ENCODE measurements at places on chromosomes 7 and 10.

GRCh38 chr10:102646610-102647442, 2.5 kb downstream of the TRIM8 start:
- peak; percentile 80 for DNase-seq

GRCh38 chr7:11726001-11726793, 105.8 kb downstream of the THSD7A start:
- DNase-seq, result no peak

DNA sequence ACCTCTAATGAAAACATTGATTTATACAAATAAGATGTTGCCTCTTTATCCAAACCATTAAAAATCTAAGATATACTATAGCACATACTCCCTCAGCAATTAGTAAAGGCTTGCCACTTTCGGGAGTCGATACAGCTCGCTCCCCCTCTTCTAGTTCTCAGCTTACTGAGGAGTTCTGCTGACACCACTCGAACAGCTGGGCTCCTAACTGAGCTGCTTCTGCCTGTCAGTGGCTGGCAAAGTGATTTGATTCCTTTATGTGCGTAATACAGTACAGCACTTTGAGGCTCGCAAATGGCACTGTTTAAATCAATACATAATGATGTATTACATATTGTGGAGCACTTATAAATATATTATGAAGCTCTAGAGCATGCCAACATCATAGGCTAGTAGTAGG, 241.8 kb downstream of the CREB5 start:
- no peak for DNase-seq

DNA sequence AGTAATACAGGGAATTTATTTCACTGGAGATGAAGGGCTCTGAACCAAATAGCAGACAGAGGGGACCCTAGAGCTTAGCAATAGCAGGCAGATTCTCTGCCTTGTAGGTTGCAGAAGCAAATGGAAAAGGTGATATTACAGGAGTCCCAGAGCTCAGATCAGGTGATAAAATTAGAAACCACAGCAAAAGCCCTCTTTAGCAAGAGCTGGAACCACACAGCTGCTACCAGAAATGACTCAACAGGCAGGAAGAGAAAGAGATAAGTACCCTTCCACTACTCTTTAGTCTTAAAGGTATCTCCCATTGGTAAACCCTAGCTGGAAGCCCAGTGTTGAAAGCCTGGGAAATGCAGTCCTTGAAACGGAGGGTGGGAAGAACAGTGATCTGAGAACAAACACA, 535.6 kb upstream of the GHITM start:
- no peak for DNase-seq

DNA sequence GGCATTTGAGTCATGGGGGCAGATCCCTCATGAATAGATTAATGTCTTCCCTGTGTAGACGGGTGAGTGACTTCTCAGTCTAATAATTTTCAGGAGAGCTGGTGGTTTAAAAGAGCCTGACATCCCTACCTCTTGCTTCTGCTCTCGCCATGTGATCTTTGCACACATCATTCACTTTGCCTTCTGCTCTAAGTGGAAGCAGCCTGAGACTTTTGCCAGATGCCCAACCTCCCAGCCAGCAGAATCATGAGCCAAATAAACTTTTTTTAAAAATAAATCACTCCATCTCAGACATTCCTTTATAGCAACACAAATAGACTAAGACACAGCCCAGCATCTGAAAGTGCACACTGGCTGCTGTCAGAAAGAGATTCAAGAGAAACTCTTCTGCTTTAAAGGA, 155.2 kb downstream of the ZNF365 start:
- no peak for DNase-seq

DNA sequence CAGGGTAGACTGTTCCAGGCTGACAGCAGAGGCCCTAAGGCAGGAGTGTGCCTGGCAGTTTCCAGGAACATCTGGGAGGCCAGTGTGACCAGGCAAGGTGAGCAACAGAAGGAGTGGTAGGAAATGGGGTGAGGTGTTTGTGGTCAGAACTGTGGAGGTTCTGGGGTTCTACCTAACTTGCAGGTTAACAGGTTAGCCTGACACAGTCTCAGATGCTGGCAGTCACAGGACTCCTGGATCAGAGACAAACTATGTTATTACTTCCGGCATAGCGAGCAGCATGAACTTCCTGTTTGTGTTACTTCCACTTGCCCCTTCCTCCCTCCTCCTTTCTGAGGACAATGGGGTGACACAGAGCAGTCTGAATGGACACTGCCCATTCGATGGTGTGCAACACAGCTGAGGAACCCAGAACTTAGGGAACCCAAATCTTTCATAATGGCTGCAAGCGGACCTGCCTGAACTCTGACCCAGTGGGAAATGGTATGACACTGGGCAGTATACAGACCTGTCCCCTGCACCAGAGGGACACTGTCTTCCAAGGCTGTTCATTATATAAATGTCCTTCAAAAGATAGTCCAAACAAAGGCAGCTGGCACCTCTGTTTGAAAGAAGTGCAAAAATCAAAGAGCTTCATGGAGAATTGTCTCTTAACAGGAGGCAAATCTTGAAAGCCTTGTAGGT, 3.9 kb upstream of the SAR1A start:
- DNase-seq, result no peak

- no peak for DNase-seq
Observed at GRCh38 chr10:58393317-58393716, 8.1 kb downstream of the TFAM start.

- DNase-seq, result no peak
Observed at GRCh38 chr10:31596765-31597164, 277.7 kb downstream of the ZEB1 start.

- no peak for DNase-seq
Observed at GRCh38 chr7:25619963-25620799, 391.9 kb upstream of the NPVF start.

GRCh38 chr10:7306147-7306546, 104.7 kb downstream of the SFMBT2 start:
- no peak for DNase-seq

- DNase-seq, result no peak
Observed at GRCh38 chr7:113784316-113784715, 134.5 kb downstream of the PPP1R3A start.

GRCh38 chr10:48742891-48743860, 58.5 kb downstream of the WDFY4 start:
- no peak for DNase-seq

DNA sequence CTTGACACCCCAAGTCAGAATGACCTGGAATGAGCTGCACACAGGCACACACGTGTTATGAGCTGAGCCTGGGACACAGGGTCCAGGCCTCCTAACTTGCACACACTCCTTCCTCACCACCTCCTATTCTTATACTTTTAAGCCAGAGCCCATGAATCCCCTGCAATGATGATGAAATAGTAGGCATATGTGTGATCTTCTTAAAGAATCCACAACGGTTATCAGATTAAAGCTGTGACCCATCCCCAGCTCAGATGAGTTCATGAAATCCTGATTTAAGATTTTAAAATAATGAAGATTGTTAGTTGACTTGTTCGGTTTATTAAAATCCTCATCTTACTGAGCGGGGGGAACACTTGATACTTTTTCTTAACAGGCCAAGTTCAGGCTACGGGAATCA, 38.6 kb downstream of the PITRM1 start:
- DNase-seq, result no peak

DNA sequence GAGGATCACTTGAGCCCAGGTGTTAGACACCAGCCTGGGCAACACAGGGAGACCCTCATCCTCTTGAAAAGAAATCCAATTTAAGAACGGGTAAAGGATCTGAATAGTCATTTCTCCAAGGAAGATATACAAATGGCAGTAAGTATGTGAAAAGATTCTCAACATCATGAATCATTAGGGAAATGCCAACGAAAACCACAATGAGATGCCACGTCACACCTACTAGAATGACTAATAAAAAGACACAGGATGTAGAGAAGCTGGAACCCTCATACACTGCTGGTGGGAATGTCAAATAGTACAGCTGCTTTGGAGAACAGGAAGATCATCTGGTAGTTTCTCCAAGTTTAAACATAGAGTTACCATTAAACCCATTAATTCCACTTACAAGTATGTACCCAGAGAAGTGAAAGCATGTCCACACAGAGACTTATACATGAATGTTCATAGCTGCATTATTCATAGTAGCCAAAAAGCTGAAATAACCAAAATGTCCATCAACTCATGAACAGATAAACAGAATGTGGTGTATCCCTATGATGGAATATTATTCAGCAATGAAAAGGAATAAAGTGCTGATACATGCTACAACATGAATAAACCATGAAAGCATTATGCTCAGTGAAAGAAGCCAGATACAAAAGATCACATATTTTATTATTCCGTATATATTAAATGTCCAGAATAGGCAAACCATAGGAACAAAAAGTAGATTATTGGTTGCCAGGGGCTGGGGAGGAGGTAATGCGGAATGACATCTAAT, 13.1 kb upstream of the ZMIZ2 start:
- DNase-seq, result no peak

DNA sequence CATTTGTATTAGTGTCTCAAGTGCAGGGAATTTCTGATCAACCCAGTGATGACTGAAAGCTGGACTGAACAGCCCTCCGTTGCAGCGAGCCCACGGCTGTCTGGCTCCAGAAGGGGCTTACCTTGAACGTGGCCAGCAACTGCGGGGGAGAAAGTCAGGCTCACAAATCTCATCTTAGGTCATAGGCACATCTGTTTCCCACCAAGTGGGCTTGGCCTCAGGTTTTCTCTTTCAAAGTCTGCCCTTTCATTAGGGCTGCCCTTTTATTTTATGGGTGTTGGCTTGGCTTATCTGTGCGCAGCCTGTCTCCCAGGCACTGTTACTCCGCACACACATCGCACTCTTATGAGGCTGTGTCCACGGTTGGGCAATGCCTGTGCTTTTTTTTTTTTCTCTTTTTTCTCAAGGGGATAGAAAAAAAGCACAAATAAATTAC, 178.0 kb downstream of the JCAD start:
- peak; percentile 28 for DNase-seq

GRCh38 chr7:46145412-46145811, 224.3 kb upstream of the IGFBP3 start:
- no peak for DNase-seq

GRCh38 chr10:103491729-103492364, 1.7 kb upstream of the NEURL1 start:
- no peak for DNase-seq

DNA sequence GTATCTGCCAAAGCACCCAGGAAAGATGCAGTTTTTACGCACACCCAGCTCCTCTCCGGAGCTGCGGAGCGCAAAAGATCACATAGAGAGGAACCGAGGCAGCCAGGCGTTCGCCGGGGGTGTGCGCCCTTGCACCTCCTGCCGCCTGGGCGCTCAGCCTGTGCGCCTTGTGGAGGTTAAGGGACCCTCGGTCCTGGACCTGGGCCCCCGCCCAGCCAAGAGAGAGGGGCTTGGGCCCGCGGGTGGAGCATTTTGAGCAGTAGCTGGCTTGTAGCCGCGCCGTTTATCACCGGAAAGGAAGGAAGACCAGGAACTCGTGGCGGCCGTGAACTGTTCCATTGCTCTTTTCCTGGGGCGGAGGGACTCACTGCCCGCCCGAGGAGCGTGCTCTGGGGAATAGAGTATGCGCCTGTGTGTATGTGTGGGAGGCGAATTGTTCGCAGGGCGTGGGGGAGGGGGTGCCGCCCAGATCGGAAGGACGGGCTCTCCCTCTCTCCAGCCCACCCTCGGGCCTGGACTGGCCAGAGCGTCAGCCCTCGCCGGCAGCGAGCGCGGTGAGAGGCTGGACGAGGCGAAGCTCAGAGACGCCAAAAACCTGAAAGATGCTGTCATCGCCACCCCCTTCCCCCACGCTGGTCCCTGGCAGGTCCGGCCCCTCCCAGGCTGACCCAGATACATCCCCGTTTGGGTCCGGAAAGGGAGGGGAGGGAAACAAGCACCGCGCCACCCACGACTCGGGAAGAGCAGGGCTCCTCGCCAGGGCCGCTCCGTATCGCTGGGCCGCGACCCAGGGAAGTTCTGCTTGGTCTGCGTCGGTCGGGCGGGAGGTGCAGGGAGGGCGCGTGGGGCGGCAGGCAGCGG, 1.2 kb upstream of the WNT2 start:
- DNase-seq, result peak; percentile 36

- DNase-seq, result no peak
Observed at GRCh38 chr10:106043863-106044262, 1120.6 kb downstream of the SORCS1 start.

DNA sequence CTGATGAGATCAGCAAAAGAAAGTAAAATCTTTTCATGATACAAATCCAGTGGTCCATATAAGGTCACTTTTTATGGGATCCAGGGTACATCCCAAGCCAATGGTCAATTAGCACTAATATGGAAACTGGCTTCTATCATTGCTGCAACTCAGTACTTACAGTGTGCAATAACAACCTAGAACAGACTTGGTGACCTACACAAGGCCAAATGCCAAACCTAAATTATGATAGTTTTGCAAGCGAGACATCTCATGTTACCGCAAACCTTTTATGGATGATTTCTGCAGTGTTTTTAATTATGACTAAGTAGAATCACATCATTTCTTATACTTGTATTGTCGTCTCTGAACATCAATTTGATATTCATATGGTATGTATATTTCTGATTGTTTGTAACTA, 583.5 kb upstream of the SEMA3D start:
- no peak for DNase-seq

GRCh38 chr10:132554991-132555647, 17.5 kb downstream of the INPP5A start:
- DNase-seq, result peak; percentile 61

- DNase-seq, result no peak
Observed at GRCh38 chr7:84232646-84233045, 38.1 kb upstream of the SEMA3A start.

DNA sequence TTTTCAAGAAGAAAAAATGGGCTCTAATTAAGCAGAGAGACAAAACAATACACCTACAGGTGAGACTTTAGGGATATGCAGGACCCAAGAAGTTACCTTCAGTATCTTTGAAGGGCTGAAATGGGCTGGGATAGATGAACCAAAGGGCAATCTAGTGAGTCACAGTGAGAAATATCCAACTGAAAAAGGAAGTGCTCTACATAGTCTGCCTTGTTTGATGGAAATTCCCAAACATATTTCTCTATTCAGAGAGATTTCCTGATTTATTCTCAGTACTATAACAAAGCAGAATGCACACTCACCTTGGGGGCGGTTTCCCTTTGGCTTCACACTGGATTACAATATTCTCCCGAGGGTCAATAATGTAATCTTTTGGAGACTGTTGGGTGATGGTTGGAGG, 104.1 kb upstream of the LAMB4 start:
- no peak for DNase-seq

GRCh38 chr10:83274088-83274487, 865.2 kb upstream of the GHITM start:
- no peak for DNase-seq

DNA sequence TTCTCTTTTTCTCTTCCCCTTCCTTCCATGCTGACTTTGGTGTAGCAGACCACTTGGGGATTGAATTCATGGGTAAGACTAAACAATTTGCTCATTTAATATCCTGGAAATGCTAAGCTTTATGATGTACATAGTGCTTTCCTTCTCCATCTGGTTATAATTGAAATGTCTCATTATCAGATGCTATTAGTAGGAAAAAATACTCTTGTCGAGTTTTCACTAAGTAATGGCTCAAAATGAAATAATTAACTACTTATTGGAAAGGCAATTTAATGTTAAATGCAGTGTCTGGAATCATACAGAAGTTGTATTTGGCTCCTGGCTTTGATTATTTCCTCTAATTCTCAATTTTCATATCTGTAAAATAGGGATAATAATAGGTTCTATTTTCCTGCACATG, 990.4 kb downstream of the NRG3 start:
- no peak for DNase-seq

All from heart right ventricle (tissue), 16 donors.